Naive B cell (primary cell): ENCODE measurements at places on chromosomes 16 and 17. TPM values are rescaled to one million over a fixed set of nuclear protein-coding genes. Genes with fewer than 3 reads are reported as not detected.

Gene SRCIN1
- polyA plus RNA-seq: not detected

Gene NFATC2IP
- 17.8 TPM for polyA plus RNA-seq

Gene NPIPB8
- polyA plus RNA-seq: not detected

Gene CLDN7
- polyA plus RNA-seq: 6.9 TPM

Gene SCGB1C2
- not detected for polyA plus RNA-seq

Gene RAC3
- not detected for polyA plus RNA-seq
